Activated T-helper 1 cell treated with Interleukin-2 at 50 U/mL for 16 hours (primary cell): ENCODE measurements at places on chromosomes 11 and 22.

DNA sequence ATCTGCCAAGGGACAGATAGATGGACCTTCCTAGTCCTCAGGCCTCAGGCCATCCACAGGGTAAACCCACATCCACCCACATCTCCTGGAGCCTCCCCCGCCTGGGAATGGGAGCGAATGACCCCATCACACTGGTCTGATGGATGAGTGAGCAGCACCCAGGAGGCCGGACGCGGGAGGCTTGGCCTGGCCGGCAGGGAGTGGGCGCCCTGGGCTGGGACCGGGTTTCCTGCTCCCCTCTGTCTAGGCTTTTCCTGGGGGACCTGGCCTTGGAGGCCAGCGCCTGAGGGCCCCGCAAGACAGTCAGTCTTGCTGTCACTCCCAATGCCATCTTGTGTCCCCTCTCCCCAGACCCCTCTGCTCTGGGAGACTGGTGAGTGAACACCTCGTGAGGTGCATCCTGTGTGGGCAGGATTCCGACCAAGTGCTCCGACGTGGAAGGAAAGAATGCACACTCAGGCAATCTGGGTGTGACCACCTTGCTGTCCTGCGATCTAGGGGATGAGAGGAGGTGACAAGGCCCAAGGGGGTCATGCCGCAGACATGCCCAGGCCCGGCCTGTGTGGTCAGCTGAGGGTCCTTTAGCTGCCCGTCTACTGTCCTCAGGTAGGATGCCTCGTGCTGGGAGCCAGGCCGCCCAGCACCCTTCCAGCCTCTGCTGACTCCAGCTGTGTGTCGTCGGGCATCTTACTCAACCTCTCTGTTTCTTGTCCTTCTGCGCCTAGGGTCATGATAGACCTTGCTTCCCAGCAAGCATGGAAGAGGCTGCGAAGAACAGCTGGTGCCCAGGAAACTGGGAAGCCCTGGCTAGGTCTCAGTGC, 26.5 kb upstream of the WNT7B start:
- DNase-seq: no peak

- DNase-seq: no peak
Measured at GRCh38 chr11:37786214-37786755, 1188.2 kb upstream of the RAG2 start.

- DNase-seq: no peak
Measured at GRCh38 chr22:29039148-29039547, 22.5 kb downstream of the C22orf31 start.

DNA sequence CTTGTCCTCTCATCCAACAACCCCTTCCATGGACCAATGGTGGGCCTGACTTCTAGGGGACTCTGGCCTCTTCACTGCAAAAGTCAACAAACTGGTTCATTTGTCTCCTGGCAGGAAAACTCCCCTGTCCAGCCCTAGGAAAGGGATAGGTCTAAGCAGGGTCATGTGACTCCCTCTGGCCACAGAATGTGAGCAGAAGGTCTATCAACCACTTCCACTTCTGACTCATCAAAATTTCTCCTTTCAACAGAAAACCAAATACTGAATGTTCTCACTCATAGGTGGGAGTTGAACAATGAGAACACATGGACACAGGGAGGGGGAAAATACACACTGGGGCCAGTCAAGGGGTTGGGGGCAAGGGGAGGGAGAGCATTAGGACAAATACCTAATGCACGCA, 1.3 kb upstream of the ISX start:
- DNase-seq: no peak

DNA sequence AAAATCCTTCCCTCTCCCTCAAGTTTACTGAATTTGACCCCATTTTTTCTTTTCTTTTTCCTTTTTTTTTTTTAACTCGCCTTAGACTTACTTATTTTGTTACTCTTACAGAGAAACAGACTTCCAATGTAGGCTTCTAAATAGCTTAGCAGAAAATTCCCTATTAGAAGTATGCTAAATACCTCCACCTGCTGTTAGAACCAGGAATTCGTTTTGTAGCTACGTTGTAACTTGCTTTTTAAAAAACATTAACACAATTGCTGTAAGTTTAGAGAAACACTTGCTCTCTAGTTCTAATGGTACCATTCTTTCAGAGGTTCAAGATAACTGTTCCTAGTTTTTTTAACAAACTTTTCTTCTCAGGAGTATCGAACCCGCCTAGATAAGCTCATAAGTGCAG, 324.2 kb downstream of the DCDC1 start:
- DNase-seq: no peak

GRCh38 chr11:94678236-94678635, 89.9 kb upstream of the AMOTL1 start:
- DNase-seq: no peak

DNA sequence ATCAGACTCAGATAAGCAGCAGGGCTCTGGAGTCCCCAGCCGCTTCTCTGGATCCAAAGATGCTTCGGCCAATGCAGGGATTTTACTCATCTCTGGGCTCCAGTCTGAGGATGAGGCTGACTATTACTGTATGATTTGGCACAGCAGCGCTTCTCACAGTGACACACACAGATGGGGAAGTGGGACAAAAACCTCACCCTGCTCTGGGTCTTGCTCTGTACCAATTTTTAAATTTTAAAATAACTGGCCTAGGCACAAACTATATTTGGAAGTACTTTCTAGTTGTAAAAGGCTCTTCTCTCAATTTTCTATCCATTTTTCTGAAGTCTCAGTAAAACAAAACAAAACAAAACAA, 131.7 kb downstream of the VPREB1 start:
- no peak for DNase-seq

DNA sequence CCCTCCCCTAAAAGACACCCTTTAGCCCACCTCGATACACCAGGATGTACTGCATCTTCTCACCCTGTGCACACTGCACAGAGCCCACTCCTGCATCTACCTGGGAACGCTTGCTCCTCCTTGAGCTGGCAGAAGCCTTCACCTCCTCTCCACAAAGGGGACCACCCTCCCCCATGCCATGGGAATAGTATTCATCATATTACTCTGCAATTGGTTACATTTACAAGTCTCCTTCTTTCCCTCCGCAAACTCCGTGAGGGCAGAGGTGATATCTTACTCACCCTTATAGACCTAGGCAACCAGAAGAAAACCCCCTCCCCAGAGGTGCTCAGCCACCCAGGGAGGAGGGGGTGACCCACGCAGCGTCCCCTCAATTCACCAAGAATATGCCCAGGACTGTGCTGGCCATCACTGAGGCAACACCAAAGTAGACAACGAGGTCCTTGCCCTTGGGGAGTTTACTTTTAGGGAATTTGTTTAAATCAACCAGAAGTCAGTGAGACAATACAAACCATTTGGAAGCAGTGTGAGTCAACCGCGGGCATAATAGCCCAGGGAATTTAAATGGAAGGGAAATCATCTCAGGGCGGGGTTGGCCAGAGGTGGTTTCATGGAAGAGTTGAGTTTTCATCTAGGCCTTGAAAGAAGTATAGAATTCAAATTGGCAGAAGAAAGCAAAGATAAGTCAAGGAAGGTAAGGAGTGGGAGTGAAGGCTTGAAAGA, 214.5 kb downstream of the BARX2 start:
- no peak for DNase-seq

DNA sequence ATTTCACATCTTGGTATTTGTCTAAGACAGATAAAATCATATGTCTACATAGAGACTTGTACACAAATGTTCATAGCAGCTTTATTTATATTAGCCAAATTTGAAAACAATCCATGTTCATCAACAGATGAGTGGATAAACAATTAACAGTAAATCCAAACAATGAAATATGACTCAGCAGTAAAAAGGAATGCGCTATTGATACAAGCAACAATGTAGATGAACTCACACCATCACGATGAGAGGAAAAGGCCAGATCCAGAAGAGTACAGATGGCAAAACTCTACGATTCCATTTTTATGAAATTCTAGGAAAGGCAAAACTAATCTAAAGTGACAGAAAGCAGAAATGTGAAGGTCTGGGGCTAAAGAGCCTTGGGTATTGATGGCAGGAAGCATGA, 384.3 kb downstream of the NTM start:
- DNase-seq: no peak

GRCh38 chr11:62774407-62774806, 3.2 kb downstream of the TAF6L start:
- DNase-seq: no peak

DNA sequence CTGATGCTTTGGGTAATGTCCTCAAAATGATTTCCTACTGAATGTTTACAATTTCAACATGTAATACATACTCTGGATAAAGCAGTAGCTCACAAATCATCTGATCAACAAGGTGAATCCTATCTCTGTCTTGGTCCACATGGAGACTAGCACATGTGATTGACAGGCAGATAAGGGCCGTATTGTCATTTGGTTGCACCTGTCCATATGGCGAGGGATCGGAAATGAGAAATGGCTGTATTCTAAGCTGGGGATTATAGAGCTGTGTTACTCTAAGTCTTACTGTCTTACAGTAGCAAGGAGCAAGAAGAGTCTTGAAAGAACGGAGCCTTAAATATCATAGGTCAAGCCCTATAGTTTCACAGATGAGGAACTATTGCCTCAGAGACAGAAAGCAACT, 55.7 kb downstream of the APIP start:
- DNase-seq: no peak

DNA sequence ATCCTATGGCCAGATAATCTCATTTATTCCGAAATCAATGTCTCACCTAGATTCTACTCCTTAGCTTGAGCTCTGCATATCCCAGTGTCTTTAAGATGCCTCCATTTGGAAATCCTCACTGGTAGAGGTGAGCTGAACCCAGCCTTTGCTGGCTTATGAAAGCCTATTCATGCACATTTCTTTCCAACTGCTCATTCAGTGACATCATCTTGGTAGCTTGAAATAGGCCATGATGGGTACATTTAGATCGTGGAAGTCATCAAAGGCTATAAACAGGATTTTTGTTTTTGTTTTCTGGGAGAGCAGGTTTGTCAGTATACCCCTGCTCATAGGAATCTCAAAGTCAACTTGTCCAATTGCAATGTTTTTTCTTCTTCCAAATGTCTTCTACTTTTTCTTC, 6.0 kb downstream of the NXPE1 start:
- DNase-seq: no peak

- DNase-seq: no peak
Measured at GRCh38 chr11:67435727-67436458, 1.6 kb downstream of the PTPRCAP start.

GRCh38 chr11:57339328-57339727, 1.2 kb downstream of the P2RX3 start:
- no peak for DNase-seq

DNA sequence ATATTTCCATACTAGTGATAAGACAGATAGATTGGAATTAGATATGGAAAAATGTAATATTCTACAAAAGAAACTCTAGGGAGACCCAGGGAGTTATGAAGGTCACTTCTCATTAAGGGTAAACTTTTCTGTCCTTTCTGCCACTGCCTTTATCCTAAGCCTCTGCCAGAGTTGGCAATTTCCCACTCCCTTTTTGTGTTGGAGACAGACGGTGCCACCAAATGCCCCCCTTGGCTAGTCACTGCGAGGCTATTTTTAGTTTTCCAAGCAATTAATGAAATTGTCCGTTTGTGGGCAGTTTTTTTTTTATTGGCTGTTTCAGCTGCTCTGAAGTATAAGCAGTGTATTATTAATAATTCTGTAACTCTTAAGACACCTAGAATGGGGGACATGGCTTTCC, 67.6 kb upstream of the TENM4 start:
- DNase-seq: no peak

DNA sequence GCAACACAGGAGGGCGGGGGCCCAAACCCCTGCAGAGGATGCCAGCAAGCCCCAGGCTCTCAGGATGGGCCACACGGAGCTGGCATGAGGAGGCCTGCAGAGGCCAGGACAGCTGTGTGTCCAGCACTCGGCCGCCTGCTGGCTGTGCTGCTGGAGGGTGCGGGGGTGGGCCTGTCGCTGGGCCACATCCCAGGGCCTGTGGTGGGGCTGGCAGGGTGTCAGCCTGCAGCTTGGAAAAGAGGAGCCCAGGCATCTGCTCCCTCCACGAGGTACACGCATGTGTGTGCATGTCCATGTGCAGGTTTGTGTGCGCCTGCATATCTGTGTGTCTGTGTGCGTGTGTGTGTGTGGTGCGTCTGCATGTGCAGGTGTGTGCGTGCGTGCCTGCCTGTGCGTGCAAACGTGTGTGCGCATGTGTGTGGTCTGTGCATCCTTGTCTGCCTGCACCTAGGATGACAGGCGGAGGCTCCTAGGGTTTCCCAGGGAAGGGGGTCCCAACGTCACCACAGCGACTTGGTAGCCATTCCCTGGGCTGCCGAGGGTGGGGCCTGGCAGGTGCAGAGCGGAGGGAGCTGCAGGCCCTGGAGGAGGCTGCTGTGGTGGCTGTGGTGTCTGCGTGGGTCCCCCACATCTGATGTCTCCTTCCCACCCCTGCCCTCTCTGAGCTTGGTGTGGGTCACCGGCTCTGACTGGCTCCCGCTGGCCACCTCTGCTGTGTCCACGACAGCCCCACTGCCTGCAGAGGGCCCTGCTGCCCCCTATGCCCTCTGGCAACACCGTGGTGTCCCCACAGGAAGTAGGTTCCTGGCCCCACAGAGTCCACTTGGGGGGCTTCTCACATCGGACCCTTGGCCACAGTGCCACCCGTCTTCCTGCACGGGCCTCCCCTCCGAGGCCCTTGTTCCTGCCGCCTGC, 17.1 kb downstream of the BRSK2 start:
- no peak for DNase-seq

- no peak for DNase-seq
Measured at GRCh38 chr11:103536335-103536722, 427.1 kb downstream of the DYNC2H1 start.

GRCh38 chr11:103812680-103813079, 223.8 kb upstream of the DDI1 start:
- DNase-seq: no peak

- no peak for DNase-seq
Measured at GRCh38 chr22:18062421-18062820, 15.4 kb upstream of the PEX26 start.

DNA sequence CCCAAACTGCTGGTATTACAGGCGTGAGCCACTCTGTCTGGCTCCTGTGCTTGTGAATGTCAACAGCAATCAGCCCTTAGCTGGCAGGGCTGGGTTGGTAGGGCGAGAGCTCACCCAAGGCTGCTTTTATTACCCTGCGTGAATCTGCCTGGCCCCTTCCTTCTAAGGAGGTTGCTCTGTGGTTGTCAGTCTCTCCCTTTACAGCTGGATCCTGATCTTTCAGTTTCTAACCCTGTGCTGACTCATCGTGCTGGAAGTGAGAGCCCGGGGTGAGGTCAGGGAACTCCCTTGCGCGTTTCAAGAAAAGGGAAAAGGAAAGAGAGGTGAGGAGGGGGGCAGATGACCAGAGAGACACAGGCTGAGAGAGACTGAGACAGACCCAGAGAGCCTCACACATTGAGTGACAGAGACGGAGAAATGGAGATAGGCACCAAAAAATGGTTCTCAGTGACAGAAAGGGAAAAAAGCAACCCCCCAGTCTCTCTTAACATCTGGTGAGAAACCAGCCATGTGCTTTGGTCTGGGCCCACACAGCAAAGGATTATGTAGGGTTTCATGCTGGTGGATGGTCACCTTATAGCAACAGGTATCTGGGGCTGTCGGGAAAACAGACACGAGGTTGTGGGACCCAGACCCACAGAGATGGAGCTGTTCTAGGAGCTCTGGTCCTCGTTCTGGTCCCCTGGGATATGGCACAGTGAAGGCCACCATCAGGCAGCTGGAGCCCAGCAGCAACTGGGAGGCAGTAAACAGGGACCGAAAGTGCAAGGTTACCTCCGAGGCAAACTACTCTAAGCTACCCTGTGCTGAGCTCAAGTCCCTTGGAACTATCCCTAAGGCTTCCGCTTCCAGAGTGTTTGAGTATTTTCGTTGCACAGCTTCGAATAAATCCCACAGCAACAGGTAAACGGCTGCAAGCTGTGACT, 2.5 kb downstream of the TCN2 start:
- no peak for DNase-seq
